Hypothalamus (tissue), 51 donors: ENCODE measurements at places on chromosomes 3 and 15.

GRCh38 chr3:161291191-161291901 lies 70.2 kb downstream of the NMD3 start:
- no peak for DNase-seq

DNA sequence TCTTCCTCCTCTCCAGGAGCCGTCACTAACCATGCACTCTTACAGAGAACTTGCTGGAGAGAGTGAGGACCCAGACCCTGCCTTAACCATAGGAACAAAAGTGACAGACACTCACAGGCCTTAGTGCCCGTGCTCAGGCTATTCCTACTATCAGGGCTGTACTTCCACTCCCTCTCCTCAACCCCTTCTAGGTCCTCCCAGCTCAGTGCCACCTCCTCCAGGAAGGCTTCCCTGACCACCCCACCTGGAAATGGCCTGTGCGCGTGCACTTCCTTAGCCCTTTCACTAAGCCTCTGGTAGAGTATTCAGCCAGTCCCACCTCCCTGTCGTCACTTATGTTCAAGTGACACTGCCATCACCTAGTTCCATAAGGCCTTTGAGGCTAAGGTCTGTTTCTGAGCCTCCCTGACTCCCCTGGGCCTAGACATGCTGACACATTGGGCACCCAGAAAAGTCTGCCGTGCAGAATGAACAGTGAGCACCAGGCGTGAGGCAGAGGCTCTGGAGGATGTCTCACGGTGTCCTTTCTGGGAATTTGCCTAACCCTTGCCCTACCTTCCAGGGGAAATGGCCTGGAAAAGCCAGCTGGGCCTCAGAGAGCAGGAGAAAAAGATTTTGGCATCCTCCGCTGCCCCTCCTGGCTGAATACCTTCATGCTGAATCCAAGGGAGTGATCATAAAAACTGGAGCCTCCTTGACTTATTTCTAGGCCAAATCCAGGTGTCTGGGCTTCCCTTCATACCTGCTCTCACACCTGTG lies 108.6 kb upstream of the SMAD3 start:
- DNase-seq: no peak

DNA sequence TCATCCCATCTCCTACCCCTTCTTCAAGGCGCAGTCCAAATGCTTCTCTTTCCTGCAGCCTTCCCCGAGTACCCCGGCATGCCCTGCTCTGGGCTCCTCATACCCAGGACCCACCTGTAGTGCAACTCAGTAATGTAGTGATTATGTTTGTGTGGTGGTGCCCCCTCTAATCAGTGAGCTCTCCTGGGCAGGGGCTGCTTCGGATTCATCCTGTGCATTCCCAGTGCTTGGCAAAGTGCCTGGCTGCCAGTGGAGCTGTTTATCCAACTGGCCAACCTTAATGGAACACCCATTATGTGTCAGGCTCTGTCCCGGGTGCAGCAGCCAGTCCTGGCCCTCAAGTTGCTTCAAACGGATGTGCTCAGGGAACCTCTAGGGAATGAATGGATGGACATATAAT lies 174.4 kb upstream of the LINGO1 start:
- no peak for DNase-seq

DNA sequence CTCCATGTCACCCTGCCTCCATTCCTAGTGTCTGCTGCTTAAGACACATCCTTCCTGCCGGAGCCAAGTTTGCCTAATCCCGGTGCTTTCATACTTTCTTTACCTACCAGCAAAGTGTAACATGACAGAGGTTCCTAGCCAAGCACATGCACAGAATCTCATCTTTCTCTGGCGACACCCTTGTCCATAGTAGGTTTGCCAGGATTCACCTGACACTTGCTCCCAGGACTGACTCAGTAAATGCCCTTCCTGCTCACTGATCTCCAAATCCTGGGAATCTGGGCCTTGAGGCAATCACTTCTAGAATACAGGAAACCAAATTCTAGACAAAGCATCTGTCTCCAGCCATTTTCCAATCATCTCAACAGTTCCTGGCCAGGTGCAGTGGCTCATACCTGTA lies 10.2 kb upstream of the NR2E3 start:
- no peak for DNase-seq

- no peak for DNase-seq
These were observed 470.9 kb downstream of the LPP start for GRCh38 chr3:188624828-188625227.

- no peak for DNase-seq
These were observed 26.5 kb downstream of the IQGAP1 start for GRCh38 chr15:90414408-90415028.

DNA sequence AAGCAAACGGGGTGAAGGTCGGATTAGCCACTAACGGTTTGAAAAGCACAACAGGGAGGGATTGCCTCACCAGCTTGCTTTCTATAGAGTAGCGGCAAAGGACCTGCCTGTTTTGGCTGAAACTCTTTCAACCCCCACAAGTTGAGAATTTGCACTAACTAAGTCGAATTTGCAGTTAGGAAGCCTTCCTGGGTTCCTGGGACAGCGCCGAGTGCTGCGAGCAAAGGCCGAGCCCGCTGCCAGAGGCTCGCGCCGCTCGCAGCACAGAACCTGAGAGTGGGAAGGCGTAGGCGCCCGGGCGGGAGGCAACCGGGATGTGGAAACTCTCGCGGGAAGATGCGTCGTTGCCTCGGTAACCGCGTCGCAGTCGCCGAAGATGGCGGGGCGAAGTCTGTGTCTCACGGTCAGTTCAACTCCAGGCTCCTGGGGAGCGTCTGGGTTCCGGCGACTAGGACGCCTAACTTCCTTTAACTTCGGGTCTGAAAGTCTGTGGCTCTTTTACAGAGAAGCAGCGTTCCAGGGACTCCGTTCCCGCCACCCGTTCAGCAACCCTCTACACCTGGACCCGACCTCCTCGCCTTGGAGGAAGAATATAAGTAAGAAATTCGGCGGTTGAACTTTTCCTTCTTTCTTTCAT lies at the start of gene TEX9:
Gene TEX9, plus strand, starts transcription at position 352 of the 637 bp plus-strand sequence. Its CDS starts 25 bp downstream, at position 377.
- DNase-seq: peak; percentile 73

- DNase-seq: no peak
These were observed 95.8 kb downstream of the BDH1 start for GRCh38 chr3:197460002-197460401.
